ENCODE measurements at places on chromosomes 7 and 10.

GRCh38 chr10:72831696-72832409, 61.7 kb upstream of the OIT3 start:
- DNase-seq, result no peak

GRCh38 chr7:108290459-108291151, 160.4 kb upstream of the LAMB4 start:
- DNase-seq, result no peak

- DNase-seq, result no peak
Observed at GRCh38 chr10:20094226-20094976, 278.2 kb downstream of the PLXDC2 start.

GRCh38 chr7:80934321-80934720, 15.5 kb upstream of the SEMA3C start:
- no peak for DNase-seq

DNA sequence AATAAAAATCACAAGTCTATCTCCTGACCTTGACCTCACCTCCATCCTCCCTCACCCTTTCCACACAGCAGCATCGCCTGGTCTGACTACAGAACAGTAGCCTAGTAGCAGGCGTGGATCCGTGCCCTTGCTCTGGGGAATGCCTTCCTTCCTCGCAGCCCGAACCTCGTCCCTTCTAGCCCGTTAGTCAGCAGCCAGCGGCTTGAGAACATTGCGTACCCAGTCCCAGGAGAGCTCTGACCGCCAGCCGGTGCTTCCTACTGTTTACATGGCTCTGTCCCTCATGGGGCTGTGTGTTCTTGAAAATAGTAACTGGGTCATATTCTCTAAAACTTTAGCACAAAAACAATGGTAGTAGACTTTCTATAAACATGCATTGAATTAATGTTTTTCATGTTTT, 682.7 kb upstream of the IGFBP3 start:
- no peak for DNase-seq

DNA sequence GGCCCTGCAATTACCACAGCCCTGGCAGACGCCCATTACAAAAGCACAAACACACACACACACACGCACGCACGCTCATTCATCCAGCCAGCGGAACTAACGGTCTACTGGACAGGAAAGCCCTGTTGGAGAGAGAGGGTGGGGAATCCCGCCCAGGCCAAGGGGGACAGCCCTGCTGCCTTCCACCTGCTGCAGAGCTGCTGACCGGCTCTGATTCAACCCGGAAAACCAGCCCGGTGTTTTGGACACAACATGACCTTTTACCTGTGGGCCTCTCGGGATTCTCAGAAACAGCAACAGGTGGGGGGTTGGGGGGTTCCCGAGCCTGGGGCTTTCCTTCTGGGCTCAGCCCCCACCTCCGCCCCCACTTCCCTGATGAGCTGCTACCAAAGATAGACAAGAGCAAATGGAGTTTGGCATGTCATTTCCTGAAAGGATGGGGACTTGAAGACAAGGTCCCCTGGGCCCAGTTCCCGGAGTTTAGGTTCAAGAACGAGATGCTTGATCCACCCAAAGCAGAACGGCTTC, 18.5 kb upstream of the SERPINE1 start:
- no peak for DNase-seq

DNA sequence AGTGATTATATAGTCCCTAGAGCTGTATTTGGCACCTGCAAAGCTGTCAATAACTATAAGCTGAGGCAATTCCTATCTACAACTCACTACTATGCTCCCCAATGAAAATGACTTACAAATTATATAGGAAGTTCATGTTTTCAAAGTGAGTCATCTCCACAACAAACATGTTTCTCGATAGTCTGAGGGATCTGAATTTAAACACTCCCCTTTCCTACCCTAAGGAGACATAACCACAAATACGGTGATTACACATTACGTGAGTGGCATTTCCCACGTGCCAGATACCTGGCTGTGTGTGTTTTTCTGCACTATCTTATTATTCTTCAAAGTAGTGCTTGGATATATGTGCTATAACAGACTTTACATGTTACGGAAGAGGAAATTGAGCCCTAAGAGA, 122.5 kb upstream of the C1QL3 start:
- DNase-seq, result no peak

- no peak for DNase-seq
Observed at GRCh38 chr10:64619102-64619501, 1097.9 kb downstream of the REEP3 start.
